NCI-H345 (cell line): ENCODE measurements at places on chromosomes 6 and 20.

DNA sequence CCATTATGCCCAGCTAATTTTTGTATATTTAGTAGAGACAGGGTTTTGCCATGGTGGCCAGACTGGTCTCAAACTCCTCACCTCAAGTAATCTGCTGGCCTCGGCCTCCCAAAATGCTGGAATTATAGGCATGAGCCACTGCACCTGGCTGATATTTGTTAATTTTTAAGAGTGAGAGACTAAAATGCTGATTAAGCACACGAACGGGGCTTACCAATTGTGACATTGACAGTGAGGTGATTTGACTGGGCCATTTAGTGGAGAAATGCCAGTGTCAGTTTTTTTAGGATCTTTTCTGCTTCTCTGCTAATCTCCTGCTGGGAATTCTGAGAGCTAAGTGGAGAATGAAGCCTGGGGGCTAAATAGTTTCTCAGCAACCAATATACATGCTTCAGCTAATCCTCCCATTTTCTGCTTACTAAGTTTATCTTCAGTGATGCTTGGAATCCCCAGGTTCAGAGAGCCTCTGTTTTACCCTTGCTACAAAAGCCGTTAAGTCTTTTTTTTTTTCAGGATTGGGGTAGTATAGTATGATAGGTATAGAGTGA, 9.8 kb upstream of the DEFB123 start:
- DNase-seq = no peak

DNA sequence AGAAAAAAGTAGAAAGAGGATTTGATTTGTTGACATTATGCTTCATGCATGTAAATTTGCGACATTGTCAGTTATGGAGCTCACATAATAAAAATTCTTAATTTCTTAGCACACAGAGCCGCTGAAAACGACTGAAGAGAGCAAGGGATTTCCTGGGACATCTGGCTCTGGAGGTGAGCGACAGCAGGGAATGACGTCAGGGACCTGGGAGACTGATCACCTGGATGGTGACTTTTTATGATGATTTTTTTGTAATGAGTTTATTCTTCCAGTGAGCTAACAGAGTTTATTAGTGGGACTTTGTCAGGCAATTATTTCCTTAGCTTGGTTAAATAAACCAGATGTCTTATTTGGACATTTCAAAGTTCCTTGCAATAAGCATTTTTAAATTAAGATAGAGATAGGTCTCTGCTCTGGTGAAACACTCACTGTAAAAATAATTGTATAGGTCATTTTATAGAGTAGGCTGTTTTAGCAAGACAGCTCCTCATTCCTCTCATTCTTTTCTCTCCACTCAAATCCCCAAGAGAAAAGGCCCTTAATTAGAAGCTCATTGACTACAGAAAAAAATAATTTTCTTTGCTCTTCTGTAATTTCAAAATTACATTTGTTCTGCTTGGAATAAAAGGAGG, 19.4 kb downstream of the TMEM200A start:
- DNase-seq = no peak

GRCh38 chr6:74749211-74750147, 456.4 kb downstream of the COL12A1 start:
- no peak for DNase-seq

GRCh38 chr6:158284876-158285655, 27.2 kb upstream of the TULP4 start:
- no peak for DNase-seq

- no peak for DNase-seq
Measured at GRCh38 chr6:5086294-5086890, 1.3 kb downstream of the PPP1R3G start.

- peak; percentile 61 for DNase-seq
Measured at GRCh38 chr20:37501940-37502339, 19.1 kb upstream of the NNAT start.

DNA sequence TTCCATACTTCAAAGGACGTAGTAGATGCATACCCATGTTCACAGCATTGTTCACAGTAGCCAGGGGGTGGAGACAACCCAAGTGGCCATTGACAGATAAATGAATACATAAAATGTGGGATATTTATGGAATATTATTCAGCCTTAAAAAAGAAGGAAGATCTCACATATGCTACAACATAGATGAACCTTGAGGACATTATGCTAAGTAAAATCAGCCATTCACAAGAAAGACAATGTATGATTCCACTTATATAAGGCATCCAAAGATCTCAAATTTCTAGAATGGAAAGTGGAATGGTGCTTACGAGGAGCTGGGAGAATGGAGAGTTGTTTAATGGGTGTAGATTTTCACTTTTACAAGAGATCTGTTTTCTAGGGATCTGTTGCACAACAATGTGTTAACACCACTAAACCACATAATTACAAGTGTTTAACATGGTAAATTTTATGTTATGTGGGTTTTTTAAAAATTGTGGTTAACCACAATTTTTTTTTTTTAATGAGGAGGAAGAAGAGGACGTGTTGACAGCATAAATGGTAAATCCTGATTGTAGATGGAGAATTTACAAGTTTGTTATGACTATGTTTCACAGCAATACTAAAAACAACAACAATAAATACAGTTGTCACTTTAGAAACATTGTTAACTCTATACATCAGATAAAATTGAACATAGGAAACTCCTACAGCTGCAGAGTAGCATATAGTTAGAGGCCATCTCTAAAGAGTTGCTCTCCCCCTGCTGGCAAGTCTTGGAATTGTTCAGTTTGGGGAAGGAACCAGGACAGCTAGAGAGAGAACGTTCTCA, 41.6 kb downstream of the CCN2 start:
- peak; percentile 76 for DNase-seq

- DNase-seq = no peak
Measured at GRCh38 chr6:133368664-133369063, 127.5 kb downstream of the EYA4 start.

DNA sequence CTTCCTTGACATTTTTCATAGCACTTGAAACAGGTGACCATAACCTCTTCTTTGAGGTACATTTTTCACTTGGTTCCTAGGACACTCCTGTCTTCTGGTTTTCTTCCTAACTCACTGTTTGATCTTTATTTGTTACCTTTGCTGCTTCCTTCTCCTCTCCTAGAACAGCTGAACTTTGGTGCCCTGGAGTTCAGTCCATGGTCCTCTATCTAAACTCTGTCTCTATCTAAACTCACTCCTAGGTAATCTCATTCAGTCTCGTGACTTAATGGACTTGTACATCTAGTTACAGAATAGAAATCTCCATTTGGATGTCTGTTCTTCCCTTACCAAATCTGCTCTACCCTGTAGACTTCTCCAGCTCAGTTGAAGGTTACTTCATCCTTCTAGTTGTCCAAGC, 73.7 kb downstream of the SHPRH start:
- no peak for DNase-seq

- DNase-seq = peak; percentile 74
Measured at GRCh38 chr6:26197933-26198721, 110.9 kb downstream of the HFE start.

- DNase-seq = no peak
Measured at GRCh38 chr6:55450005-55450404, 122.7 kb downstream of the GFRAL start.

GRCh38 chr20:49853640-49854039, 41.0 kb downstream of the SLC9A8 start:
- no peak for DNase-seq

- DNase-seq = no peak
Measured at GRCh38 chr6:53259860-53260580, 88.7 kb downstream of the ELOVL5 start.

GRCh38 chr6:57221191-57221935, 744 bp downstream of the RAB23 start:
- DNase-seq = peak; percentile 72

GRCh38 chr20:278607-279571, 11.7 kb downstream of the C20orf96 start:
- no peak for DNase-seq

DNA sequence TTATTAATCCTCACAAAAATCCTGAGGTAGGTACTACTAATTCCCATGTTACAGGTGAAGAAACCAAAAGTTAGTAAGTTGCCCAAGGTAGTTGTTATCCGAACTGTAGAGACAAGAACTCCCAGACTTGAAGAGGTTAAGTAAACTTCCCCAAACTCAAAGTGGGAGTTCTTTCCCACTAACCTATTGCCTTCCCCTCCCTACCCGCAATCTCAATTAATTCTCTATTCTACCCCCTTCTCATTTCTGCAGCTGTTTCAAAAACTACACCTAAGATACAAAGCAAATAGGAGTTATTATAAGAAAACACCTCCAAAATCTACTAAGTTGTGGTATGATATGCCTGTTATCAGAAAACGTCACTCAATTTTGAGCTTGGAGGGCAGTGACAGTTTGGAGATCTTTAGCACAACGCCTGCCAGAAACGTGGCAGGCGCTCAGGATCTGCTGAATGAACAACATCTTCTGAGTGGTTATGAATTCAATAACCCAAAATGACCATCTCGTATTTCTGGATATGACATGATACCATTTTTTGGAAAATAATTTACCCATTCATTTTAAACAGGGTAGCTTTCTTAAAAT, 7.1 kb downstream of the CSNK2A1 start:
- no peak for DNase-seq

- no peak for DNase-seq
Measured at GRCh38 chr6:160950507-160950906, 41.1 kb upstream of the MAP3K4 start.

DNA sequence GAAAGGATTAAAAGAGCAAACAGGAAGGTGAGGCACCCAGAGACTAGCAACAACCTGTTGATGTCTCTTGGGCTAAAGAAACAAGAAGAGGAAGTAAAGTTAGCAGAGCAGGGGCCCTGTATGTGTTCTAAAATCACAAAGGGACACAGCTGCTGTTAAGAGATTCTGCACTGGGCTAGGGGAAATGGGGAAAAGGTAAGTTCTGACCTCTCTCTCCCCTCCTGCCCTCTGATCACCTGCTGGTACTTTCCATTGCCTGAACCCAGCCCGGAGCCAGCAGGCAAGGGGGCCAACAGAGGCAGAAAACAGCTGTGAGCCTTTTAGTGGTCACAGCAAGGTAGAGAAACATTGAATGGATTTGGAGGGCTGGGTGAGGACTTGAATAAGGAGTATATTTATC, 13.5 kb upstream of the CNR1 start:
- peak; percentile 45 for DNase-seq

- DNase-seq = no peak
Measured at GRCh38 chr6:134077301-134077700, 24.9 kb upstream of the SLC2A12 start.

DNA sequence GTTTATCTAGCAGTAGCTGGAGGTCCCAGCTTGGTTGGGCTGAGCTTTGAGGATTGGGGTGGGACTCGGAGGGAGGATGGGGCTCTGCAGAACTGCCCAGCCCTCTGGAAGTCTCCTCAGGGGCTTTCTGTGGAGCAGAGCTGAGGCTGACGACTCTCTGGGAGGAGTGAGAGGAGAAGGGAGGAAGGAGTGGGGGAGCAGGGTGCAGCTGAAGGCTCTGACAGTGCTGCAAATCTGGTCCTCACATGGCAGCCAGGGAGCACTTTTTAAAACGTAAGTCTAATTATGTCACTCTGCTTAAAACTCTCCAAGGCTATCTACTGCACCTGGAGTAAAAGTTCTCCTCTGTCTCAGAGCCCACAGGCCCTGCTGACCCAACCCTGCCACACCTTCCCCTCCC, 32.4 kb downstream of the GRM4 start:
- DNase-seq = no peak

DNA sequence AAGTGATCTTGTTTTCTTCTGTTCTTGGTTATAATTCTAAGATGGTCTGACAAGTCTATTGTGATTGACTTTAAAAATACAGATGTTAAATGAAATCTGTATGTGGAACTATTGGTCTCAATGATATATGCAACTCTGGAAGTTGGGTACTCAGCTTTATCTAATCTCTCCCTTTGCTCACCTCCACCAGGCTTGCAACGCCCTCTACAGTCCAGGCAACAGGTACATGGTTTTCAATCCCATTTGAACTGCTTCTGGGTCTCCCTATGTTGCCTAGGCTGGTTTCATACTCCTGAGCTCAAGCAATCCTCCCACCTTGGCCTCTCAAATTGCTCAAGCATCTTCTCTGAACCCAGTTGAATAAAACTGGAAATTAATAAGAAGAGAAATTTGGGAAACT, 25.6 kb upstream of the HLA-DQB1 start:
- no peak for DNase-seq

DNA sequence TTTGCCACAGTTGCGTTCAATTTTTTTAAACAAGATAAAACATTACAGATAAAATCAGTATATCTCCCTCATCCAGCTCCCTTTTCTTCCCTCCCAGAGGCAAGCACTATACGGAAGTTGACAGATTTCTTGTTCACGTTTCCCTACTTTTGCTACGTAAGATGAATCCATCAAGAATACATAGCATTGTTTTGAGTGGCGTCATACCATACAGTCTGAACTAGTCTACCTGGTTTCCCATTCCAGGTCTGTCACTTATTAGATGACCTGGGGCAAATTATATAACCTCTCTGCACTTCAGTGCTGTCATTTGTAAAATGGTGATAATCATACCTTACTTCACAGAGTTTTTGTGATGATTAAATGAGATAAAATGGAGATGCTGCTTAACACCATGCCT, 184.3 kb upstream of the SOX4 start:
- no peak for DNase-seq

GRCh38 chr6:52540286-52540902, 36.5 kb downstream of the TRAM2 start:
- no peak for DNase-seq

GRCh38 chr20:50118203-50118602, 5.3 kb upstream of the UBE2V1 start:
- no peak for DNase-seq

DNA sequence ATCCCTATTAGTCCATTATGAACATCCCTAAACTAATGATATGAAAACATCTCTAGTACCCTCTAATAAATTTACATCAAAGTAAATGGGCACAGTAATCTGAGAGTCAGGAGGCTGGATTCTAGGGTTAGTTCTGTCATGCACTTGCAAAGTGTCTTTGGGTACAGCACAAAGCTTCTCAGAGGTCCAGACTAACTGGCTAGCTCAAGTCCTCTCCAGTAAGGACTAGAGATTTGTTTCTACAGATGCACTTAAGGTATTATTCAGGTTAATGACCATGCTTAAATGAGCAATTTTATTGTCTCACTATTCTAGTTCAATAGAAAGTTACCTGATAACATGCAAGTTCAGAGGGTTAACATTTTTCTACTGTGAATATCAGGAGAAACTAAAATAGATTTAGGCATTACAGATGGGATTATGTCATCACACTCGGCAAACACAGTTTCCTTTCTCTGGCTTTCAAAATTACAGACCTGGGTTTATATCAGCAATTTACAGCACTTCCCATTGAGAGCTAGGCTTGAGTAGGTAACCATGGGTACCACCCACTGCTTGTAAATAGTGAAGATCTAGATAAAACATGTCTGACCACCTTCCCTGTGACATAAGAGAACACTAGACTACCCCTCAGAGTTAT, 402.9 kb upstream of the RUNX2 start:
- DNase-seq = peak; percentile 17

- no peak for DNase-seq
Measured at GRCh38 chr20:37473249-37474000, 47.6 kb upstream of the NNAT start.
